NCI-H2171 treated with DMSO at 0.1 percent for 48 hours (cell line): ENCODE measurements at places on chromosomes 3 and 15.

- no peak for DNase-seq
Measured at GRCh38 chr3:126925411-126926171, 57.3 kb upstream of the PLXNA1 start.

DNA sequence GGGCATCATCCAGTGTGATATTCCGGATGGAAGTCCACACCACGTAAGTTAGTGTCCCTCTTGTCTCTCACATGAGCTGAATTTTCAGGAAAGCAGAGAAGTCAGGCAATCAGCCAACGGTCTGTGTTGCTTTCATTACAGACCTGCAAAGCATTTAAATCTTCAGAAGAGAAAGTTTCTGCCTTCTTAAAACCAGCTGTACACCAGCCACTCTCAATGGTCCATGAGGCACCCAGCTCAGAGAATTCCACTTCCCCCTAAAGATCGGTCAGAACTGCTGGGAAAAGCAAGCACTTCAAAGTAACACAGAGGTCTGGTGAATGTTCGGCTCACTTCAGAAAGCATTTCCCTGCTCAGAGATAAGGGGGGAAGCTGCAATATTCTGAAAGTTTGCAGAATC, 903.7 kb downstream of the EPHA3 start:
- no peak for DNase-seq

DNA sequence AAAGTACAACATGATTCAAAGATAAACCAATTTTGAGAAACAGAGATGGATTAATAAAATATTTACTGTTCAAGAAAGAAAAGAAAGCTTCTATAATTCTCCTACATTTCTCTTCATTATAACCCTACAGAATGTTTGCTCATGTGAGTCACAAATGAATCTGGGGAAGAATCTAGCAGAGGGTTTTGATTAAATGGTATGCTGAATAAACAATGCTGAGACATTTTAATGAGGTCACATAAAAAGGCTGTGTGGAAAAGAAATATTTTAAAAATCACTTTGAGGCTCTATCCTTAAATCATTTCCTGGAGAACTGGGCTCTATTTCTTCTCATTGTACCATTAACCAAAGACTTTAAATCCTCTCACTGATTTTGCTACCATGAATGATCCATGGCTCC, 727.7 kb downstream of the NTRK3 start:
- no peak for DNase-seq

DNA sequence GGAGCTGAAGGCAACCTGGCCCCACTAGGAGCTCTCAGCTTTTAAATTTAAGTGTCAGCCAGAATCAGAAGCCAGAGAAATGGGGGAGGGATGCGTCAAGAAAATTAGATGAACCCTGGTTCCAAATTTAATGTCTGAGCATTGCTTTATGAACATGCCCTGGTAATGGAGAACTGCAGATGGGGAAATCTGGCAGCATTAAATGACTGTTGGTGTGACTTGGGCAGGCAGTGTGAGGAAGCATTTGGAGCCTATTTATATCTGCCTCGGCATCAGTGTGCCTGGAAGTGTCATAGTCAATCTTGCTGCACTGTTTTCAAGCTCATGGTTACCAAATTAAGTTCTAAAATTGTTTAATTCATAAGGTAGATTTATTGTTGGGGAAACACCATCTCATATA, 29.0 kb downstream of the NME9 start:
- no peak for DNase-seq

DNA sequence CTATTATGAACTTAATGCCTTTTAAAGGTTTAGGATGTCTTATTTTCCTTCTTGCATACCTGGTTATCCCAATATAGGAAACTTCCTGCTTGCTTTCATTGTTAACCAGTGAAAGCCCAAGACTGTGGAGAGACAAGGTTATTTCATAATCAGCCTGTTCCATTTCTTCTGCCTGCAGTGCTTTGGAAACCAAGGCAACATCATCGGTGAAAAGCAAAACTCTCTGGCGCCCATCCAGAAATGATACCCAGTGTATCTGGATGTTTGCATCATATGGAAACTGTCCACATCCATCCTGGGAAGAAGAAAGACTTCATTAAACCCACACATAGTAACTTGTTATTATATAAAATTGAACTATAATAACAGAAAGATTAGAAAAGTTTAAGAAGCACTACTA, 170.1 kb downstream of the VPS13C start:
- DNase-seq = no peak
